Bronchial smooth muscle cell (primary cell): ENCODE measurements at places on chromosomes 6 and 20. TPM values are rescaled to one million over a fixed set of nuclear protein-coding genes. Genes with fewer than 3 reads are reported as not detected.

The GRIK2 gene
- 0.79 TPM in 1 of 2 replicates, not detected in the other for total RNA-seq

The HNF4A gene
- not detected in 2 replicates for total RNA-seq

The LMBRD1 gene
- 17.1 and 22.5 TPM in 2 replicates for total RNA-seq

The SLC25A27 gene
- total RNA-seq: 5.7 and 9.6 TPM in 2 replicates

The ZNF334 gene
- 2.4 and 7.0 TPM in 2 replicates for total RNA-seq

The MOG gene
- total RNA-seq: not detected in 2 replicates

The ZNF391 gene
- total RNA-seq: 0.79 and 1.0 TPM in 2 replicates

The ATP5F1E gene
- 37.2 and 49.3 TPM in 2 replicates for total RNA-seq

The GINS1 gene
- 0.52 and 1.6 TPM in 2 replicates for total RNA-seq

The PCSK2 gene
- not detected in 2 replicates for total RNA-seq

The LATS1 gene
- 3.9 and 4.9 TPM in 2 replicates for total RNA-seq

The SMLR1 gene
- total RNA-seq: not detected in 2 replicates

The VSX1 gene
- not detected in 2 replicates for total RNA-seq

The CCN5 gene
- 3.0 and 8.8 TPM in 2 replicates for total RNA-seq

The PI3 gene
- not detected in 2 replicates for total RNA-seq

The IRF4 gene
- 0.63 and 3.3 TPM in 2 replicates for total RNA-seq

The SLC26A8 gene
- total RNA-seq: under 0.01 TPM in 1 of 2 replicates, not detected in the other

The POU3F2 gene
- total RNA-seq: under 0.01 TPM in 2 replicates

The VTA1 gene
- total RNA-seq: 19.4 and 27.6 TPM in 2 replicates

The ENPP1 gene
- total RNA-seq: 5.6 and 11.5 TPM in 2 replicates
